ENCODE measurements at places on chromosomes 5 and 9.

DNA sequence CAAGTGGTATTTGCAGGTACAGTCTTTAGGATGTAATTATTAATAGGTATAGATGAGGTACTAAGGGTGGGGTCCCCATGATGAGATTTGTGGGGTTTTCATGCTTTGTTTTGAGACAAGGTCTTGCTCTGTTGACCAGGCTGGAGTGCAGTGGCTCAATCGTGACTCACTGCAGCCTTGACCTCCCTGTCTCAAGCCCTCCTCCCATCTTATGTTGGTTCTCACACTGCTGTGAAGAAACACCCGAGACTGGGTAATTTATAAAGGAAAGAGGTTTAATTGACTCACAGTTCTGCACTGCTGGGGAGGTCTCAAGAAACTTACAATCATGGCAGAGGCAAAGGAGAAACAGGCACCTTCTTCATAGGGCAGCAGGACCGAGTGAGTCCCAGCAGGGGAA is 217.5 kb downstream of the CDK5RAP2 start:
- DNase-seq = no peak

- no peak for DNase-seq
Measured at GRCh38 chr5:167643631-167644280, 647.7 kb upstream of the WWC1 start.

- DNase-seq = no peak
Measured at GRCh38 chr5:78512435-78512834, 136.1 kb downstream of the LHFPL2 start.

DNA sequence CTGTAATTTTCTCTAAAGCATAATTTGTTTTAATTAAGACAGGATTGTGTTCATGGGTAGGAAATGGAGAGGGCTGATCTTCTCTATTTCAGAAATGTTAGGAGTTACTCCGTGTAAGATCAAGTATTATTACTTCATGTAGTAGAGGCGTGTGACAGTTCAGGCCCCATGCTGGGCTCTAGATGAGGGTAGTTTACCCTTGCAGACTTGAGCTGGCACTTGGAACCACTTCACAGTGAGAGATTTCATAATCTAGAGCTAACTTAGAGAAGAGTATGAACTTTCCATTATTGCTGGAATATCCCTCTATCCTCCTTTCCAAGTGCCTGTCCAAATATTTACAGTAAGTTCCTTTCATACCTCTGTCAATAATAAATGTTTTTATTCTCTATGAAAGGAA is 195.1 kb downstream of the PCSK5 start:
- DNase-seq = no peak

GRCh38 chr9:13033959-13034693 is 245.4 kb downstream of the MPDZ start:
- peak; percentile 78 for DNase-seq

- no peak for DNase-seq
Measured at GRCh38 chr5:72256536-72256935, 63.5 kb downstream of the MRPS27 start.

- DNase-seq = no peak
Measured at GRCh38 chr5:158099571-158100105, 240.7 kb upstream of the CLINT1 start.
